ENCODE measurements at places on chromosomes 3 and 15. TPM values are rescaled to one million over a fixed set of nuclear protein-coding genes. Genes with fewer than 3 reads are reported as not detected.

The IP6K1 gene
- 51.4 TPM for total RNA-seq

The SEC22C gene
- 74.0 TPM for total RNA-seq

The HYAL3 gene
- 10.6 TPM for total RNA-seq

The NPTN gene
- 213 TPM for total RNA-seq

The WDR93 gene
- 0.07 TPM for total RNA-seq

The NDUFB5 gene
- total RNA-seq, result 49.1 TPM

The ROPN1 gene
- not detected for total RNA-seq

The SHISA5 gene
- 134 TPM for total RNA-seq

The TTBK2 gene
- total RNA-seq, result 16.5 TPM

The PLCB2 gene
- total RNA-seq, result 0.43 TPM

The ITIH4 gene
- 2.5 TPM for total RNA-seq

The SPINK8 gene
- total RNA-seq, result not detected

The PHLDB2 gene
- 101 TPM for total RNA-seq

The CPNE4 gene
- total RNA-seq, result not detected

The SATB1 gene
- total RNA-seq, result 17.4 TPM
